CD4-positive, alpha-beta T cell (primary cell): ENCODE measurements at places on chromosomes 12 and 14.

DNA sequence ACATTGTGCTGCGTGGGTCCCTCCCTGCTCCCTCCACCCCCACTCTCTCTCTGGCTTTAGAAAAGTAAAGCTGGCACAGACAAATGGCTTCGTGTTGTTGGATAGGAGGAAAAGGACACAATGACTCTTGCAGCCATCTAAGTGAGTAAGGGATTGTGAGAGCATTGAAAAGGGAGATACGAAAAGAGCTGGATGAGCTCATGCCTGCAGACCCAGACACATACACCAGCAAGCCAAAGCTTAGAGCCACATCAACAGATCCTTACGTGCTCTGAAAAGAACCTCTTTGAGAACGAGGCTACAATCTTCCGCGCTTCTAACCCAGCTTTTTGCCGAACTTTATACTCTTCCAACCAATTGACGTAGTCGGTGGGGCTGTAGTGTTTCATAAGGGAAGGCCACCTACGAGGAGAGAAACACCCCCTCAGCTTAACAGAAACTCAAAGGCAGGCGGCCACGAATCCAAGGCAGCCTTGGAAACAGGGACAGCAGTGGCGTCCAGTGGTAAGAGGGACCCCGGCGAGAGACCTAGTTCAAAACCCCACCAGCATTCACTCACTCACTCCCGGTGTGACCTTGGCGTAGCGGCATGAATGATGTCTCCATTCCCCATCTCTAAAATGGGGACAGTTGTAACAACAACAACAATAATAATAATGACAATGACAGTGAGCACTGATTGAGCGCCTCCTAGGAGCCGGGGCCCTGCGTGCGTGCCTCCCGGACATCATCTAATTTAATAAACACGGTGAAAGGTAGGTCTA lies 1.1 kb downstream of the FBXO21 start:
- peaks cover 29% of the 10 kb centered on the region for H3K36me3 ChIP-seq
- no peak overlapping the region for H3K27ac ChIP-seq
- peaks cover 19% of the 10 kb centered on the region for H3K4me1 ChIP-seq
- H3K27me3 ChIP-seq: no peaks in the 10 kb centered on the region

DNA sequence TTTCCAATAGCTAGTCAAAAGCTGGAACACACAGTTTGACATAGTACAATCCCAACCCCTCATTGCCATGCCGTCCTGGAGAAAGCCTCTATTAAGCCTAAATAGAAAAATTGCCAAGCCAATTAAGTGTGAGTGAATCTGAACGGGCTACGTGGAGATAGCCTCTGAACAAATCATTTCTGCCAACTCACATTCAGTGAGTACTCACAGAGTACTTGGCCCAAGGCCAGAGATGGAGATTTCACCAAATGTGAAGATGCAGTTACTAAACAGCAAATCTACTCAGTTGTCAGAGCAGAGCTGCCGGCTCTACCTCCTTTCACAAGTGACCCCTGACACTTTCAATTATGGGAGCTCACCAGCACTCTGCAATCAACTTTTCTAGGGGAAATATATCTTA lies 350.0 kb downstream of the GALC start:
- no peaks in the 10 kb centered on the region for H3K36me3 ChIP-seq
- H3K4me3 ChIP-seq: no peak overlapping the region
- H3K27ac ChIP-seq: no peak overlapping the region
- H3K27me3 ChIP-seq: no peaks in the 10 kb centered on the region

GRCh38 chr14:53430870-53431269 lies 277.7 kb upstream of the DDHD1 start:
- no peak overlapping the region for H3K27ac ChIP-seq
- no peaks in the 10 kb centered on the region for H3K36me3 ChIP-seq
- H3K4me1 ChIP-seq: no peaks in the 10 kb centered on the region

DNA sequence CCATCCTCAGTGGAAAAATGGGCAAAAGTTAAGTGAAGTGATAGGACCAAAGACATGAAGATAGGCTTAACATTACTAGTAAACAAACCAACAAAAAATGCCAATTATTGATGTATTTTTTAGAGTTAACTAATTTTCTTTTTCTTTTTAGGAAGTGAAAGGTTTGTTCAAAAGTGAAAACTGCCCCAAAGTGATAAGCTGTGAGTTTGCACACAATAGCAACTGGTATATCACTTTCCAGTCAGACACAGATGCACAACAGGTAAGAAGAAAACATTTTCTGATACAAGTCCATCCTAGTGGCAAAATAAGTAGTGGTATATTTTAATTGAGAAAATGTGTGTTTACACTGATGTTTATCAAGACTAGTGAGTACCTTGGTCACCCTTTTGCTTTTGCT lies 39.6 kb downstream of the LARP4 start:
- H3K4me3 ChIP-seq: no peak overlapping the region
- peaks cover 79% of the 10 kb centered on the region for H3K36me3 ChIP-seq
- no peak overlapping the region for H3K27ac ChIP-seq
- no peaks in the 10 kb centered on the region for H3K4me1 ChIP-seq
- DNase-seq: no peak

- no peak for DNase-seq
- H3K4me1 ChIP-seq: no peaks in the 10 kb centered on the region
- H3K36me3 ChIP-seq: peaks cover 98% of the 10 kb centered on the region
- no peak overlapping the region for H3K27ac ChIP-seq
These were observed 30.8 kb downstream of the DEGS2 start for GRCh38 chr14:100128688-100129087.

GRCh38 chr12:102364709-102365108 lies 115.7 kb downstream of the IGF1 start:
- no peaks in the 10 kb centered on the region for H3K27me3 ChIP-seq
- DNase-seq: no peak
- no peaks in the 10 kb centered on the region for H3K36me3 ChIP-seq

- no peaks in the 10 kb centered on the region for H3K27me3 ChIP-seq
- DNase-seq: peak; percentile 66
- peaks cover 1% of the 10 kb centered on the region for H3K4me1 ChIP-seq
These were observed 194.9 kb upstream of the OR4E1 start for GRCh38 chr14:21868442-21869046.

DNA sequence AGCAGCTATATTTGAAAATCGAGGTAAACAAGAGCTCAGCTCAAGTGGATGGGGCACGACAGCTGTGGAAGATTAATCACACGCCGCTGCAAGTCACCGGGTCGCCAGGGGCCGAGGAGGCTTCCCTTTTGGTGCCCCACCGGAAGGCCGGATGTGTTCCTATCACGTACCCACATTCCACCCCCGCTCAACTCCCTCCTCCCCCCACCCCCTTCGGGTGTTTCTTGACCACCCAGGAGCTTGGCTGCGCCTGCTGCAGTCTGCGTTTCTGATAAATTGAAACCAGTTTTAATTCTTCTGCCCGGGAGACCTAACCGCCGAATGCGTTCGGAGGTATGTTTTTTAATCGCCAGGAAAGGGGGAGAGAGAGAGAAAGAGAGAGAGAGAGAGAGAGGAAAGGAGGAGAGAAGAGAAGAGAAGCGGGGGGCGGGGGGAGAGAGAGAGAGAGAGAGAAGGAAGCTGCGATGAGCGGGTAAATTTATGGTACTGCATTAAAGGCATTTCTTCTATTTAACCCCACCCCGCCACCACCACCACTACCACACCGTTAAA lies 1.8 kb downstream of the SLC8A3 start:
- peaks cover 33% of the 10 kb centered on the region for H3K27me3 ChIP-seq
- no peak for DNase-seq
- H3K27ac ChIP-seq: no peak overlapping the region

DNA sequence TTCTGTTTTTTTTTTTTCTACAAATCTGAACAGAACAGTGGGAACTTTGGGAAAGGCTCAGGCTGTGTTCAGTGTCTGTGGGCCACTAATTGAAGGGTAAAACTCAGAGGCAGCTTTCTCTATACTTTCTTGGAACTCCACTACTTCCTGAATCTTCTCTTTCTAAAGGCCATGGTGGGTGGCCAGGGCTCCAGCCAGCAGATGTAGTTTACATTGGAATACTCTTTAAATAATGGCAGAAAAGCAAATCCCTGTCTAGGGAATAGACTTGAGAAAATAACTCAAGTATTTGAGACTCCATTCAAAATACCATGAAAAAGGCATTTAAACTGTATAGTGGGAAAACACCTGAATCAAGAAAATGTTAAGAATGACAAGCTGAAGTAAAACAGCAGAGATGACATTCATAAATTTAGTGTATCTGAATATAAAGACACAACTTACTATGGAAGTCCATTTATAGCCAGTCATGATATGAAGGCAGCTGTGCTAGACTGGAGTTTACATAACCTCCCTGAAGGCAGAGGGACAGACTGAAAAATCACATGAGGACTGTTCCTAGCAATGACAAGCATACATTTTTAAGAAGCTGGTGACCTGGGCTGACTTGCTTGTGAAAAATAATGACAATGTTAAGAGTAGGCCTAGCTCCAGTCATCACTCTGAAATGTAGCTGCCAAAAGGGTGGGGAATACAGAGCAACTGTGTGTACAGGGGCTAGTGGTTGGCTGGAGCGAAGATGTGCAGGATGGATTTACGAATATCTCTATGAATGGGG lies 168.6 kb downstream of the STXBP6 start:
- H3K27me3 ChIP-seq: no peaks in the 10 kb centered on the region
- no peaks in the 10 kb centered on the region for H3K4me1 ChIP-seq
- no peak for DNase-seq
- no peak overlapping the region for H3K4me3 ChIP-seq

GRCh38 chr14:38243696-38244240 lies 12.1 kb downstream of the CLEC14A start:
- no peaks in the 10 kb centered on the region for H3K4me1 ChIP-seq
- no peaks in the 10 kb centered on the region for H3K27me3 ChIP-seq
- H3K27ac ChIP-seq: no peak overlapping the region
- H3K4me3 ChIP-seq: no peak overlapping the region
- no peak for DNase-seq

GRCh38 chr12:10369557-10370415 lies 20.1 kb downstream of the KLRK1 start:
- H3K4me3 ChIP-seq: no peak overlapping the region
- no peaks in the 10 kb centered on the region for H3K36me3 ChIP-seq
- H3K4me1 ChIP-seq: peaks cover 14% of the 10 kb centered on the region

GRCh38 chr14:63654346-63654745 lies 12.7 kb upstream of the WDR89 start:
- peaks cover 4% of the 10 kb centered on the region for H3K36me3 ChIP-seq
- no peak for DNase-seq
- no peak overlapping the region for H3K27ac ChIP-seq
- H3K4me1 ChIP-seq: peaks cover 31% of the 10 kb centered on the region

DNA sequence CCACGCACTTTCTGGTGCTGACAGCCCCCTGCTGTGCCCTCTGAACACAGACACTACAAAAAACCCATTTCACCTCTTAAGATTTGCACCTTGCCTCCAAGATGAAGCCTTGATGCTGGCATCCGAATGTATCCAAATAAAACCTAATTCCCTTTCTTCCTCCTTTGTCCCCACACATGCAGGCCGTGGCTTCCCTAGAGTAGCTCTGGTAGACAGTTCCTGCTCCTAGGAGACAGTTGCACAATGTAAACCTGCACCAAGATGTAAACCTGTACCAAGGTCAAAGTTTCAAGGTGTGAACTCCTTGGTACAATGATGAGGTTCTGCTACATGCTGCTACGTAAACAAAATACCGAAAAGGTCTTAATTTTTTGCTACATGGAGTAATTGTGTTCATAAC lies 625 bp upstream of the ABHD12B start:
- DNase-seq: no peak
- H3K27ac ChIP-seq: no peak overlapping the region
- no peak overlapping the region for H3K4me3 ChIP-seq
- H3K36me3 ChIP-seq: no peaks in the 10 kb centered on the region
- peaks cover 26% of the 10 kb centered on the region for H3K4me1 ChIP-seq

GRCh38 chr12:75058228-75058627 lies 151.4 kb downstream of the KCNC2 start:
- DNase-seq: no peak
- no peaks in the 10 kb centered on the region for H3K4me1 ChIP-seq
- H3K36me3 ChIP-seq: no peaks in the 10 kb centered on the region

GRCh38 chr12:61999311-61999710 lies 260.9 kb upstream of the USP15 start:
- no peak for DNase-seq
- no peaks in the 10 kb centered on the region for H3K27me3 ChIP-seq
- H3K36me3 ChIP-seq: no peaks in the 10 kb centered on the region
- no peak overlapping the region for H3K4me3 ChIP-seq

- H3K4me1 ChIP-seq: peaks cover 5% of the 10 kb centered on the region
- no peak overlapping the region for H3K4me3 ChIP-seq
- no peaks in the 10 kb centered on the region for H3K36me3 ChIP-seq
These were observed 4.5 kb upstream of the KRT71 start for GRCh38 chr12:52557476-52557875.

GRCh38 chr14:54219261-54220070 lies 177.3 kb upstream of the CDKN3 start:
- H3K4me1 ChIP-seq: peaks cover 11% of the 10 kb centered on the region
- H3K27me3 ChIP-seq: peaks cover 27% of the 10 kb centered on the region
- no peak overlapping the region for H3K27ac ChIP-seq
- DNase-seq: no peak

DNA sequence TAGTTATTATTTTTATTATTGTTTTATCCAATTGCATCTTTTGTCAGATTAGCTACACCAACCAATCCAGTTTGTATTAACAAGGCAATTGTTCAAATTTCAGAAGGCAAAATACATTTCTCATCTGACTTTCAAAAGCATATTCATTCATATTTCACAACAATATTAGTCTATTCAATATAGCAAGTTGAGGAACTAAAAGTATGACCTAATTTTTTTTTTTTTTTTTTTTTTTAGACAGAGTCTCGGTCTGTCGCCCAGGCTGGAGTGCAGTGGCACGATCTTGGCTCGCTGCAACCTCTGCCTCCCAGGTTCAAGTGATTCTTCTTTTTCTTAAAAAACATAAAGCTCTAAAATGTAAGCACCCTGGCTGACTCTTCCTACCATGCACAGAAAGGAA lies 17.3 kb downstream of the COX14 start:
- H3K4me1 ChIP-seq: peaks cover 4% of the 10 kb centered on the region
- H3K4me3 ChIP-seq: no peak overlapping the region
- no peaks in the 10 kb centered on the region for H3K27me3 ChIP-seq
- no peak overlapping the region for H3K27ac ChIP-seq

GRCh38 chr14:106843951-106844483 lies 1317.6 kb downstream of the TMEM121 start:
- no peaks in the 10 kb centered on the region for H3K36me3 ChIP-seq
- DNase-seq: no peak
- H3K27me3 ChIP-seq: no peaks in the 10 kb centered on the region
- peaks cover 19% of the 10 kb centered on the region for H3K4me1 ChIP-seq

DNA sequence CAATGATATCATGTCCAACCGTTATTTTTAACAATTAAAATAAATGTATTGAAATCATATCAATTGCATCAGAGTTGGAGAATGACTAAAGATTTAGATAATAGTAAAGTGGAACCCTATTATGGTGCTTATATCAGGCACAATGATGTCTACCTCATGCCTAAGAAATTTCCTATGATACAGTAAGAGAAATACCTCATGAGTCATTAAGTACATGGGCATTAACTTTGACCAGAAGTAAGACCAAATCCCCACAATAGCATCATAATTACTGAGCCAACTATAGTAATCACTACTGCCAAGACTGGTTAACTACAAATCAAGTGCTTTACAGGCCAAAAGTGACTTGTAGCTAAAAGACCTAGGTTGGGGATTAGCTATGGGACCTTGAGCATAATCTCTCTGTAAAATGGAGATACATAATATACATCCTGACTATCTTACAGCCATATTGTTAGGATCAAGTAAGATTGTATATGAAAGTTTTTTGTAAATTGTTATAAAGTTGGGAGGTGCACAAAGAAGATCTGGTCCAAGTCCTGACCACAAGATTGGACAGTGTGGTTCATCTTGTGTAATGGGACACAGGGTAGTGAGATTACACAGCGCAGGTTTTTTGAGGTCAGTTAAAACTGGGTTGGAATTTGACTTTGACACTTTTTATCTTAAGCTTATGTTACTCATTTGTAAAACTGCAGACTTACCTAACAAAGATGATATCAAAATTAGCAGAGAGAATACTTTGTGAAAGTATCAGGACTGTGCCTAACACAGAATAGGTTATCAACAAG lies 60.5 kb downstream of the ERGIC2 start:
- DNase-seq: no peak
- H3K27ac ChIP-seq: no peak overlapping the region
- peaks cover 4% of the 10 kb centered on the region for H3K4me1 ChIP-seq
- H3K36me3 ChIP-seq: peaks cover 15% of the 10 kb centered on the region
- H3K4me3 ChIP-seq: no peak overlapping the region
